Fibroblast of lung (primary cell): ENCODE measurements at places on chromosomes 1 and 21. TPM values are rescaled to one million over a fixed set of nuclear protein-coding genes. Genes with fewer than 3 reads are reported as not detected.

The SRP9 gene
- 159 and 202 TPM in 2 replicates for total RNA-seq

The FCN3 gene
- total RNA-seq = not detected in 2 replicates

The FALEC gene
- 0.83 and 1.0 TPM in 2 replicates for total RNA-seq

The RHCE gene
- total RNA-seq = 0.26 and 0.50 TPM in 2 replicates

The FAM72A gene
- 1.8 and 4.5 TPM in 2 replicates for total RNA-seq

The KANK4 gene
- total RNA-seq = not detected in 2 replicates

The ITGB2 gene
- total RNA-seq = not detected in 2 replicates

The CLIC6 gene
- total RNA-seq = 1.8 and 5.3 TPM in 2 replicates

The PROX1 gene
- total RNA-seq = under 0.01 and 0.17 TPM in 2 replicates

The FLAD1 gene
- total RNA-seq = 20.5 and 24.9 TPM in 2 replicates

The COL8A2 gene
- 18.5 and 31.0 TPM in 2 replicates for total RNA-seq

The RABIF gene
- 4.4 and 5.9 TPM in 2 replicates for total RNA-seq

The PRAMEF18 gene
- not detected in 2 replicates for total RNA-seq

The NBPF10 gene
- total RNA-seq = 5.1 and 5.4 TPM in 2 replicates

The RBM11 gene
- total RNA-seq = under 0.01 and 0.17 TPM in 2 replicates

The COA7 gene
- 14.5 and 15.2 TPM in 2 replicates for total RNA-seq

The PRAMEF2 gene
- not detected in 2 replicates for total RNA-seq

The MFAP2 gene
- 10.0 and 16.2 TPM in 2 replicates for total RNA-seq

The CLSTN1 gene
- 78.6 and 115 TPM in 2 replicates for total RNA-seq
